Kidney glomerular epithelial cell (primary cell): ENCODE measurements at places on chromosomes 4 and X.

DNA sequence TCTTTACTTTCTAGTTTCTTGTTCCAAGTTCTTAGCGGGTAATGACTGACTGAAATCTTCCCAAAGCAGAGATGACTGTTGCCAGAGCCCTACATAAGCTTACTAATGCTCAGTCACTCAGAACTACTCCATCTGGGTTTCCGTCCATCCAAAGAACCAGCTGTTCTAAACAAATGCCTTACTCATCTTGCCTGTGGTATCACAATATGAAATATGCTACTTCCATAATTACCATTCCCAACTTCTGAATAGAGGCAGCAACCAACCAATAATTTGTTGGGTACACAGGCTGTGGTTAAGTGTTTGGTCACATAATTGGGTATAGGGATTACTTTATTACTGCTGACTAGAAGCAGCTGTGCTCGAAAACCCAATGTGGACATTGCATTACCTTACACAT lies 930.2 kb upstream of the DIAPH2 start:
- no peak for DNase-seq

- DNase-seq: no peak
Measured at GRCh38 chr4:53617101-53617680, 25.9 kb upstream of the LNX1 start.

DNA sequence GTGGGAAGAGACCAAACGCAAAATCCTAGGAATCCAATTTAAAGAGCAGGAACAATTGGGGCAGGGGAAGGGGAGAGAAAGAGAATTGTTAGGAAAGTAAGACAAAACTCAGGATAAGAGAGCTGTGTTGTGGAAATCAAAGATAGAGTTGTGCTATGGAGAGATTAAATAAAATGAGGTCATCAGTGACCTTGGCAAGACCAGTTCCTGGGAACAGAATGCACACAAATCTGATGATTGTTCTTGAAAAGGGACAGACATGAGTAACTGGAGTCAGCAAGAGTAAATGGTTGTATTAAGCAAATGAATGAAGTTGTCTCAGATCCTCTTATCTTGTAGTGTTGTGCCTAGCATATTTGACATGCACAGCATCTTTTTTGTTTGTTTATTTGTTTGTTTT lies 267.4 kb downstream of the IL1RAPL1 start:
- DNase-seq: no peak

DNA sequence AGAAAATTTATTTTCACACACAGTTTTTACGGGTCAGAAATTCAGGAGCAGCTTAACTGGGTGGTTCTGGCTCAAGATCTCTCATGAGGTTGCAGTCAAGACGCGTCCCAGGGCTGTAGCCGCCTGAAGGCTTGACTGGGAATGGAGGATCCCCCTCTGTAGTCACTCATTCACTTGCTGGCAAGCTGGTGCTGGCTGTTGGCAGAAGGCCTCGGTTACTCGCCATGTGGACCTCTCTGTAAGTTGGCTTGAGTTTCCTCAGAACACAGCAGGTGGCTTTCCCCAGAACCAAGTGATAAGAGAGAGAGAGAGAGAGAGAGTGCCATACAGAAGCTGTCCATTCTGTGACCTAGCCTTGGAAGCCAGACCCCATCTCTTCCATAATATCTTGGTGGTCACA lies 132.8 kb downstream of the DCLK2 start:
- DNase-seq: no peak

DNA sequence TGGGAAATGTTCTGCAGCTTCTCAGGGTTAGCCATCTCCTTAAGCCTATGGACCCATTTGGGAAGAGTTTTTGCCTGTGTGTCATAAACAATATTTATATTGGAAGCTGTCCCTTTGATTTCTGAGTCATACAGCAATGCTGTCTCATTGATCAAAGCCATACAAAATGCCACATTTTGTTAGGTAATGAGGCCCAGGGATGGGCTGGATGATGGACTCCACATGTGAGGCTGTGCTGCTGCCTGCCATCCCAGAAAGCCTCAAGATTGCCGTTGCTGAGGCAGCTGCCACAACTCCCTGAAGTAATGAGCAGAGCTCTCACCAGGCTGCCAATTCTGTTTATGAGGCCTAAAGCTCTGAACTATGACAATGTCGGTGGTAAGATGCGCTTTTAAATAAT lies 12.2 kb upstream of the GJB1 start:
- no peak for DNase-seq

DNA sequence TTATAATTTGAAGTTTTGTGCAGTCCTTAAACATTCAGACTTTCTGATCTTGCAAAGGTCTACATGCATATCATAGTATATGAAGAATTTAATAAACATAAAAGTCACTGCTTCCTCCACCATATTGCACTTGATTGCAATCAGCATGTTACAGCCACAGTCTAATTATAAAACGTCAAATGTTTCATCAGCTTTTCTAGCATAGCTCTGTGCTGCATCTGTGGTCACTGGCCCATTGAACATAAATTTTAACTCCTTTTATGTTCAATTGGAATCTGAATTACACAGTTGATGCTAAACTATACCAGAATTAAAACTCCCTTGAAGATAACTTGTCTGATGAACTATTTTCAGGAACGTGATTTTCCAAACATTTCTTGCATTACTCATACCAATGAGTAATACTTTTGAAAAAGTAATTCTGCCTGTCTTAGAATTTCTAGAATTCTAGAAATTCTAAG lies 329.1 kb downstream of the GALNTL6 start:
- DNase-seq: peak; percentile 29

DNA sequence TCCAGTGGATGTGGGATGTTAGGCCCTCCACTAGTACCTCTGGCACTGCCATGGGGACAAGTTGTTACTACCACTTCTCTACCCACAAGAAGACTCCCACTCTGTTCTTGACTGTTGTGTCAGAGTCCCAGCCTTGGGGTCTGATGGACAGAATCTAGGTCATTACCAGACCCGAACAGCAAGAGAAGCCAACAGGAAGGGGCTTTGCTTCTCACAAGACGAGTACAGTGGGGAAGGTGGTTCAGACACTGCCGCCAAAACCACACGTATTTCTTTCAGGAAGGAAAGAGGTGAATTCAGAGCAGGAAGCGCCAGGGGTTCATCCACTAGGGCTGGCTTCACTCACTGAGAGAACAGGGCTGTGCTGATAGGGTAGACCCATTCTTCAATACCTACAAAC lies 161.3 kb upstream of the KIT start:
- DNase-seq: no peak

- no peak for DNase-seq
Measured at GRCh38 chr4:118798658-118799057, 37.3 kb downstream of the SEC24D start.

- no peak for DNase-seq
Measured at GRCh38 chr4:101018836-101019235, 328.5 kb downstream of the PPP3CA start.

DNA sequence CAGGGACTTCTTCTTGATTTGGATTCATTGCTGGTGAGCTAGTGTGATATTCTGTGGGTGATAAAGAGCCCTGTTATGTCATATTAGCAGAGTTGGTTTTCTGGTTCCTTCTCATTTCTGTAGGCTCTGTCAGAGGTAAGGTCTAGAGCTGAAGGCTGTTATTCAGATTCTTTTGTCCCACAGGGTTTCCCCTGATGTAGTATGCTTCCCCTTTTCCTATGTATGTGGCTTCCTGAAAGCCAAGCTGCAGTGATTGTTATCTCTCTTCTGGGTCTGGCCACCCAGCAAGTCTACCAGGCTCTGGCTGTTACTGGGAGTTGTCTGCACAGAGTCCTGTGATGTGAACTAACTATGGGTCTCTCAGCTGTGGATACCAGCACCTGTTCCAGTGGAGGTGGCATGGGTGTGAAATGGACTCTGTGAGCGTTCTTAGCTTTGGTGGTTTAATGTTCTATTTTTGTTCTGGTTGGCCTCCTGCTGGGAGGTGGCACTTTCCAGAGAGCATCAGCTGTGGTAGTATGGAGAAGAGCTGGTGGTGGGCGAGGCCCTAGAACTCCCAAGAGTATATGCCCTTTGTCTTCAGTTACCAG lies 373.7 kb downstream of the AR start:
- no peak for DNase-seq

DNA sequence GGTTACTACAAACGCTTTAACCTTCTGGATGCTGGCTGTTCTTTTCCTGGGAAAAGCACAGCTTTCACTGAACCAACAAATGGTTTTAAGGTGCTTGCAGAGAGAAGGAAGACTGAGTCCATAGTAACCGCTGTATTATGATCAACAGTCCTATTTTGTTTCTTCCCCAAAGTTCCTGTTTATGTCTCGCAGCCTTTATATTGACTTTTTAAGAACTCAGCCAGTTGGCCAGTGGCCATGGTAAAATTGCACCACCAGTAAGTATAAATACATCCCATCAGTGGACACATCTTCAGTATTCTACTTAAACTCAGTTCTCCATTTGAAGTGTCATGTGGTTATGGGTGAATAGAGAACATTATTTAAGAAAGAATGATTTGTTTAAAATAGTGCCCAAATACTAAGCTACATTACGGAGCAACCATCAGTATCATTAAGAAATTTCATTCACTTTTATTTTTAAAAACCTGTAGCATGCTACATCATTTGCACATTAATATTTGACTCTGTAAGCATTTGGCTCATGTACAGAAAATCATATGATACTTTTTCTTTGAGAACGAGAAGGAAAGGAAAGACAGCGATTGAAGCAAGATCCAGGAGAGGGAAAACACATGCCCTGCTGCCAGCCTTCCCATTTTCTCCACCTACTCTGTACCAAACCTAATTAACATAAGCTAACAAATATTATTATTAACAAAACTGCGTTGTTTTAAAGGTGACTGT lies 287.0 kb downstream of the ARHGAP24 start:
- no peak for DNase-seq

DNA sequence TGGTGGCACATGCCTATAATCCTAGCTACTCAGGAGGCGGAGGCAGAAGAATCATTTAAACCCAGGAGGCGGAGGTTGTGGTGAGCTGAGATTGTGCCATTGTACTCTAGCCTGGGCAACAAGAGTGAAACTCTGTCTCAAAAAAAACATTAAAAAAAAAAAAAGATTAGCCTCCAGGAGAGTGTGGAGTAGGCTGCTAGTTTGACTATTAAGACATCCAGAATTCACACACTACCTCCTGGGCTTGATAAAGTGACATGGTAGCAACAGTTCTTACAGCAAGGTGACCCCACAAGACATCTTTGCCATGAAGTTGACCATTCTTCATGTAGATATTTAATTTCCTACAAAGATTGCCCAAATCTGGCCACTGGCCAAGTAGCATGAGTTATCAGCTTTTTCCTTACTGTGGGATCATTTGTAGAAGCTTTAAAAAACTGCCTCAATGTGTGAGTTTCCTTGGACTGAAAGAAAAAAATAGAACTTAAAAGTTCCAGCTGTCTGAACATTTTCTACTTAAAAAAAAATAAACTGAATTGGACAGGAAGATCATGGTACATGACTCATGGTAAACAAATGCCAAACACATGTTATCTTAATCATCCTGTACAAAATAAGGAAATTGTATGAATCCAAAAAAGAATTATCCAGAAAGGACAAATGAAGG lies 35.3 kb upstream of the SPRY1 start:
- DNase-seq: peak; percentile 21

GRCh38 chr4:158129694-158130093 lies 43.1 kb downstream of the GASK1B start:
- DNase-seq: peak; percentile 44

DNA sequence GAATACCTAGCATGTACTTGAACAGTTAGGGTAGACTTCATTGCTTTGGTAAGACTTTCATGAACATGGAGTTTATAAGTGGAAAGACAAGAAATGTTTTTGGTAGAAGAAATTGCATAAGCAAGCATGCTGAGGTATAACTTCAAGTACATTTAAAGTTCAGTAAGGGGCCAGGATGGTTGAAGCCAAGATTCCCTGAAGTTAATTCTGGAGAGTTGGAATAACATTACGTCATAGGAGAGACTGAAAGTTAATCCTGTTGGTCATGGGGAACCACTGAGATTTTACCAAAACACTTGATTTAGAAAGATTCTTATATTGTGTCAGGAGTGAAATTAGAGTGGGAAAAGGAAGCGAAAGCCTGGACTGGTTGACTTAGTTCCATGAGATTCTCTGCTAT lies 767.5 kb upstream of the MAGEB2 start:
- no peak for DNase-seq

DNA sequence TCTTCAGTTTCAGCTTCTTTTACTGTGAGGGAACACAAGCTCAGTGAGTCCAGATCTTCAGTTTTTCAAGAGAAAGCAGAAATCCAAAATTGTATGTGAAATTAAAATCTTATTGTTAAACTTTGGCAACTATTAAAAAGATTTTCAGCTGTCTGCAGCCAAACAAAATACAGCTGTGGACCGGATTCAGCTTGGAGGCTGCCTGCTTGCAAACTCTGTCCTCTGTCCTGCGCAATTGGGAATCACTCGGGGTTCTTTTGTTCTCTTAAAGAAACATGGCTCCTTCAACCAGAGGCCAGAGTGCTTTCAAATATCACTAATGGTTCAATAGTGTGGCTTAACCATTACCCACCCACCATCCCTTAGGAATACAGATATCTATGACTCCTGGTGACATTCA lies 201.2 kb downstream of the CHIC2 start:
- DNase-seq: no peak

- DNase-seq: no peak
Measured at GRCh38 chr4:153535772-153536513, 69.8 kb downstream of the TMEM131L start.

DNA sequence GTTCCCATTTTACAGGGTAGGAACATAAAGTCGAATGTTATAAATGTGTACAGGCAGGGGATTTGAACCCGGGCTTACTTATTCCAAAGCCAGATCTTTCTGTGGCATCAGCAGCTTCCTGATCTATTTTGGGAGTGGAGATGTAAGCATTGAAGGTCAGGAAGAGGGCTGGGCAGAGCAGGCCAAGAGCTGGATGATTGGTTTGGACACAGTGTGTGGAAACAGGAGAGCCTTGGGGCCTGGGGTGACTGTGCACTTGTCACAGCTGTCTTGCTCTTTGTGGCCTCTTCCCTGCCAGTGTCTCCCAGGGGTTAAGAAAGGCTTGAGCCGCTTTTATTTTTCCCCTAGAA lies 127.9 kb upstream of the ENPP6 start:
- no peak for DNase-seq

GRCh38 chr4:6733358-6734164 lies 17.6 kb downstream of the BLOC1S4 start:
- DNase-seq: no peak

- DNase-seq: no peak
Measured at GRCh38 chr4:56326363-56326762, 60.9 kb downstream of the AASDH start.

- DNase-seq: peak; percentile 67
Measured at GRCh38 chr4:170047771-170048354, 21.7 kb upstream of the MFAP3L start.

DNA sequence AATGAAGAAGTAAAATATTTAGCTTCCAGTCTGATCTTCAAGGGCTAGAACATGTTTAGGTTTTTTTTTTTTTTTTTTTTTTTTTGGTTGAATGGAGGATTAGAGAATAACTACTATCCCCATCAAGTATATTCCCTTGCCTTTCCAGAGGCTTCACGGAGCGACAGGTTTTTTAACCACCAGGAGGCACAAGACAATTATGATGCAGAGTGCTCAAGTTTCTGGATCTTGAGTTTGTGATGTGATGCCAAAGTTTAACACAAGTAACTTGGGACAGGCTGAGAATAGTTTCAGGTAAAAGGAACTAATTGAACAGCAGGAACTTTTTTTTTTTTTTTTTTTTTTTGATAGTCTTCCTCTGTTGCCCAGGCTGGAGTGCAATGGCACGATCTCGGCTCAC lies 30.3 kb downstream of the CCNI start:
- peak; percentile 16 for DNase-seq
